ENCODE measurements at places on chromosomes 13 and 19.

DNA sequence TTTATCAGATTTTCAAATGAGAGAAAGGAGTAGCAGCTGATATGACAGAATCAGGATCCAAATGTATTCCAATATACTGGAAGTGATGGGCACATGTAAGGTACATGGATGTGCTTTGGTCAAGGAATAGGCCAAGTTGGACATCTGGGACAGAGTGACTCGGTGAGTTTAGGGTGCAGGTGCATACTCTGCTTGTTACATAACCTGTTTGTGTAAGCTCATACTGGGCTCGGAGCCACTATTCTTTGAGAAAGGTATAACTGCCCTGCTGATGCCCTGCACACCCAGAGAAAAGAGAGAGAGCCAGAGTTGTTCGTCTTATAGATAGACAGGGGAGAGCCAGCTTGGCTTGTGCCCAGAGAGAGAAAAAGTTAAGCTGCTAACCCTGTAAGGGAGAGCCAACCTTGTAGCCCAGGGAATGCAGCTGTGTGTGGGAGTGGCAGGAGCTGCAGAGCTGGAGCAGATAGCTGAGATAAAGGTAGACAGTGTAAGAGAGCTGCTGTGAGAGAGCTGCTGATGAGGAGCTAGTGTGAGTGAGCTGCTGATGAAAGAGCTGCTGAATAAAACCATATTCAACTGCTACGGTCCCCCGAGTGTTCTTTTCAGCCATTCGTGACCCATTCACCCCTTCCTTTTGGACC is 40.7 kb upstream of the N4BP2L1 start:
- DNase-seq, result no peak

GRCh38 chr13:22690756-22691155 is 490.0 kb upstream of the SGCG start:
- no peak for DNase-seq

GRCh38 chr13:111480503-111480902 is 160.1 kb downstream of the TEX29 start:
- DNase-seq, result no peak

- DNase-seq, result no peak
These were observed 64.8 kb downstream of the ARHGAP35 start for GRCh38 chr19:46925548-46925950.

DNA sequence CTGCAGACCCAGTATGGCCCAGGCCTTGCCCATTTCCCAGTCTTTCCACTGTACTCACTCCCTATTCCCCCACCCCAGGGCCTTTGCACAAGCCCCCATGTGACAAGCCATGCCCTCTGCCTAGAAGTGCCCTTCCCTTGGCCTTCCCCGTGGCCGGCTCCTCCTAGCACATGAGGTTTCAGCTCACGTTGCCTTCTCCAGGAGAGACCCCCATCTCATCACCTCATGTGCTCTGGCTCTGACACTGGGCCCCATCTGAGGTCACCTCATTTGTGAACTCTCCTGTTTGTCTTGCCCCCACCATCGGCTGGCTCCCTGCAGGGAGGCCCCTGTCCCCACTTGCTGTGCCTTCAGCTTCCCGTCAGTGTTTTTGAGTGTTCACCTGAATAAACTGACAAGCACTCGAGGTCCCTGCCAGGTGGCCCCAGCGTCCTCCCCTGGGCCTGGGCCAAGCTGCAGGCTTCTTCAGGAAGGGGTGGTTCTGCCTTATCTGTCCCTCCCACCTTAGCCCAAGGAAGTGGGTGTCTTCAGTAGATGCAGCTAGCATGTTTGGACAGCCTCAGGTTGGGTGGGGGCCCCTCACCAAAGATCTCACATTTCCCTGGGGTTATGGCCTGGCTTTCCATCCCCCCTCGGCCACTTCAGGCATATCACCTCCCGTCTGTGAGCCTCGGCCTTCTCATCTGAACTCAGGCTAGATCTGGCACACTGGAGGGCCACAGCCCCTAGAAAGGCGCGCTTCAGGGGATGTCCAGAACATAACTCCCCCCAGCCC is 3.8 kb upstream of the SLC25A42 start:
- no peak for DNase-seq

DNA sequence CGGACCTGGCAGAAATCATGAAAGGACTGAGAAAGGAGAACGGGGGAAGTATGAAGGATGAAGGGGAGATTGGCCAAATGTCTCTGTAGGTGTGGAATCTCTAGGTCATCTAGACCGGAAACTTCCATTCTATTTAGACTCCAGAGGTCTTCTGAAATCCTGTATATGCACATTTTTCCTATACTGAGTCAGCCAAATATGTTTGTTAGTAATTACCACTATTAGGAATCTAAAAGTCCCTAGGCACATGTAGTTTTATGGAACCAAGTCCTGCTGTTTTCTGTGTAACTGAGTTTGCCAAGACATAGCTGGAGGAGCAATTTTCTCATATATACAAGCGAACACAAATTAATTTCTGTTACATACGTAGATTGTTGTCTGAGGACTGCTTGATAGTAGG is 498.1 kb downstream of the GPC5 start:
- no peak for DNase-seq
